ENCODE measurements at places on chromosomes 2 and 18.

GRCh38 chr2:74882299-74882687 lies 48.4 kb downstream of the HK2 start:
- DNase-seq = no peak

- DNase-seq = no peak
These were observed 446.6 kb downstream of the IRS1 start for GRCh38 chr2:226352941-226353560.

DNA sequence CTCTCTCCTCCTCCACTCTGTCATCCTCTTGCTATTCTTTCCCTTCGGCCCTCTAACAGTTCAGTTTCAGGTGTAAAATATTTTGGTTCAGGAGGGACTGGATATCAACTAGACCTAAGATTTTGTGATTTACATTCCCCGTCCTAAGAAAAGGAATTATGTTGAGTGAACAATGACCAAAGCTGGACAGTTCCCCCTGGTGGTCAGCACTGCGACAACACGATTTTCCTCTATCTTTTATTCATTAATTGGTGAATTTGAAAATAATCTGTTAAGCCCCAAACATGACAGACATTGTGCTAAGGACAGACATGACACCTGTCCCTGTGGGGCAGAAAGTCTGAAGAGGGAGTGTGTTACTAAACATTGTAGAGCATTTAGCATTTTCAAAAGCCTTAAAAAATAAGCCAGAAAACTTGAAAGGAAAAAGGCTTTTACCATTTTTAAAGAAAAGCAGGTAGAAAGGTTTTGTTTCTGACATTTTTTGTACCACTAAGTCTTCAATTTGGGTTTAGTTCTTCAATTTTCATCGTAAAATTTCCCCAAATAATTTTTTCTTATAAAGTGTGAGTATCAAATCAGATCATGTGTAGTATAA lies 28.4 kb upstream of the GTF2A1L start:
- peak; percentile 23 for DNase-seq

- no peak for DNase-seq
These were observed 8.8 kb upstream of the MBD2 start for GRCh38 chr18:54233228-54233625.

DNA sequence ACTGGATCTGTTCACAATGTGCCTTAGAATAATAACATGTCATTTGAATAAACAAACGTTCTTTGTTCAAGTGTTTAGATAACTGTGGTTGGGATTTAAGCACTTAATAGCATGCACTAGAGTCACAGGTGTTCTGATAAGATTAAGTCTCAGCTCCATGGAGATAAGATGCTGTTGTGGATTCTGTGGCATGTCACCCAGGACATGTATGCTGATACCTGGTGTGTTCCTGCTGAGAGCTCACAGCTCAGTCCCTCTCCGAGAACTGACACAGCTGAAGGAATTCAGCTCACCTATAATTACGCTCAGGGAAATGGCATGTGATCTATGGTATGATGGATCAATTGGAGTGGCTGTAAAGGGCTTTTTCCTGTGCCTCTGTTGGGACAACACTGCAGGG lies 75.4 kb upstream of the ST6GAL2 start:
- no peak for DNase-seq

DNA sequence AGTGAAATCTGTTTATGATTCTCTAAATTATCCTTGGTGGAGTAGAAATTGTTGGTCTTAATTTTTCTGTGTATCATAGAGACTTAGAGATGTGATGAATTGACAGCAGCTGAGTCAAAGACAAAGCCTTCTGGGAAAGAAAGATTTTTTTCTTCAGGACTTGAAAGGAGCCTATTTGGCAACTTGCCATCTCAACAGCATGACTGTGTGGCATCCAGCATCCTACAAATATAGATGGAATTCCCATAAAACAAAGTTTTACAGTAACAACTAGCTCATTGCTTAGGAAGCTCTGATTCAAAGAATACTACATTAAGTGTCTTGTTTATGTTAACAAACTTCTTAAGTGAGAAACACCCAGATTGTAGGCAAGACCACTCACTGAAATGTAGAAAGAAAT lies 79.2 kb upstream of the SETBP1 start:
- no peak for DNase-seq

DNA sequence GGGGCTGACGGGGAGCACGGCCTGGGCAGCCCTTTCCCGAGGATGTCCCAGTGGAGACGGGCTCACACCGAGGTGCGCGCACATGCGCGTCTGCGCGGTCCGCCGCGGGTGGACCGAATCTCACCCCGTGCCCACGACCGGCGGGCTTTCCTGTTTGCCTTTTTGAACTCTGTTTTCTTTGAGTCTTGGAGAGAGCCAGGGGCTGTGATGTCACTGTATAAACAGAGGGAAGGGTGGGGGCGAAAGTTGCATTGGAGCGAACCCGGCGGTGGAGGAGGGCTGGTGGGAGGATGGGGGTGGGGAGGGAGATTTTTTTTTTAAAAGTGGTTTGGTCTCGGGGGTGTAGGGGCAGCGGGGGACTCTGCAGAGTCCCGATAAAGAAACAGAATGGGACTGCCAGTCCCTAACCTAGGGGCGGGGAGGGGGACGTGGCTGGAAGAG lies 141.2 kb upstream of the CTAGE1 start:
- DNase-seq = no peak

GRCh38 chr2:211454679-211455078 lies 898.3 kb downstream of the CPS1 start:
- DNase-seq = no peak

- no peak for DNase-seq
These were observed 75.8 kb downstream of the KIDINS220 start for GRCh38 chr2:8761529-8762164.

- no peak for DNase-seq
These were observed 15.5 kb upstream of the ITGA4 start for GRCh38 chr2:181441670-181442069.

- peak; percentile 31 for DNase-seq
These were observed 59.9 kb upstream of the REG3A start for GRCh38 chr2:79219383-79219988.

All from nucleus accumbens (tissue), 56 donors.